IPS DF 6.9 (cell line): ENCODE measurements at places on chromosomes 12 and 14.

DNA sequence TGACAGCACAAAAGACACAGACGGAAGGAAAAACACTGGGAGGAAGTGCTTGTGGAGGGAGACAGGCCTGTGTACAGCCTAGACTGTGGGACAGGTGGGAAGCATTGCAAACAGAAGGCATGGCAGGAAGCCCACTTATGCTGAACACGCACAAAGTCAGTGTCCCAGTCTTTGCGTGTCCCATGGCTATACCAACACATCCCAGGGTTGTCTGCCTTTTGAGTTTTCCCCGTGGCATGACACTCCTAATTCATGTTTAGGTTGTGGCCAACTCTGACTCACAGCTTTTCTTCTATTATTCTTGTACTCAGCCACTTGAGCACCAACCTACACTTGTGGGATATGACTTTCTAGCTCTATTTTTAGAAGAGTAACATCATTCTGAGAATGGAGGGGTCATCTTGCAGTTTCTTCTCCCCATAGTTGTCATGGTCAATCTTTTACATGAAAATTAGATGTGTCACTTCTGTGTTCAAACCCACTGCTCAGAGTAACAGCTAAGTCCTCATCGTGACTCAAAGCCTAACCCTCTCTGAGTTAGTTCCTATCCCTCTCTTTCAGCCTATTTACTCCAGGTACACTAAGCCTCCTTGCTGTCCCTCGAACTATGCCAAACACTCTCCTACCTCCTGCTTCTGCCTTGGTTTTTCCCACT, 27.5 kb upstream of the JPH4 start:
- DNase-seq: no peak

DNA sequence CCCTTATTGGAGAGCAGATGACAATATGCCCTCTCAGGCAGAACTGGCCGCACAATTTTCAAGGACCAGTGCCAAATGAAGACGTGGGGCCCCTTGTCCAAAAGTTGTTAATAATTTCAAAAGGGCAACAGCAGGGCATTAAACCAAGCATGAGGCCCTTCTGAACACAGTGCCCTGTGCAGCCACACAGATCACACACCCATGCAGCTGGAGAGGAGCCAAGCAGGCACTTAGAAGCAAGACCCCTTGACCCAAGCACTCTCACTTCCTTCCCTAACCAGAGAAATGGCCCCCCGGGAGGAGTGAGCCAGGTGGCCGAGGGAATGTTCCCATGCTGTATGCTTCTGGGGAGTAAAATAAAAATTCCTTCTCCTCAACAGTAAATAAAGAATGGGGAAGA, 114.0 kb upstream of the TMPO start:
- DNase-seq: no peak

GRCh38 chr12:93846936-93847516, 169.9 kb downstream of the CRADD start:
- no peak for DNase-seq

- DNase-seq: no peak
Observed at GRCh38 chr12:116392061-116392460, 114.6 kb upstream of the MED13L start.

DNA sequence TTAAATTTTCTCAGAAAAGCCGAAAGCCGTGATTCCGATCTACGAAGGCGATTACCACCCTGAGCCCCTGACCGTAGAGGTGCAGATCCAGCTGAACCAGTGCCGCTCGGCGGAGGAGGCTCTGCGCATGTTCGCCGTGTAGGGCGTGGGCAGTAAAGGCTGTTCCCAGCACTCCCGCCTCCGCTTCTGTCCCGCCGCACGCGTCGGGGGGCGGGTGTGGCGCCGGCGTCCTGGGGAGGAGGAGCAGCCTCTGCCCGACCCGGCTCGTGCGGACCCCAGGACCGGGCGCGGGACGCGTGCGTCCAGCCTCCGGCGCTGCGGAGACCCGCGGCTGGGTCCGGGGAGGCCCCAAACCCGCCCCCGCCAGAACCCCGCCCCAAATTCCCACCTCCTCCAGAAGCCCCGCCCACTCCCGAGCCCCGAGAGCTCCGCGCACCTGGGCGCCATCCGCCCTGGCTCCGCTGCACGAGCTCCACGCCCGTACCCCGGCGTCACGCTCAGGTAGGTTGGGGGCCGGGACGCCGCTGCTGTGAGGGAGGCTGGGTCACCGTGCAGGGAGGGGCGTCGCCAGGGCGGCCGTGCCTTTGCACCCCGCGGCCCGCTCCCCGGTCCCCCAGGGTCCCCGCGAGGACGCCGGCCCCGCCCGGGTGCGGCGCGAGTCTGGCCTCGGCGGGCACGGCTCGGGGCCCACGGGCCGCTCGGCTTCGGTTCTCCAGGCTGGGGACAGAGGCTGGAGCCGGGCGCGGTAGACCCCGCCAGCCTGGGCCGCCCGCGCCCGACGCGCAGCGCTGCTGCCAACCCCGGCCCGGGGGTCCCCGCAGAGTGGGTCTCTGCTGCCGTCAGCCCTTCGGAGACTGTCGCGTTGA, at the start of gene B3GNT4:
Gene B3GNT4, plus strand, starts transcription at position 409 of the 866 bp plus-strand sequence. CDS start 910 bp downstream, outside the sequence.
- no peak for DNase-seq

- no peak for DNase-seq
Observed at GRCh38 chr12:57079821-57080220, 1.2 kb upstream of the NEMP1 start.

GRCh38 chr14:73786636-73787485, 64.8 kb upstream of the PTGR2 start:
- DNase-seq: no peak

DNA sequence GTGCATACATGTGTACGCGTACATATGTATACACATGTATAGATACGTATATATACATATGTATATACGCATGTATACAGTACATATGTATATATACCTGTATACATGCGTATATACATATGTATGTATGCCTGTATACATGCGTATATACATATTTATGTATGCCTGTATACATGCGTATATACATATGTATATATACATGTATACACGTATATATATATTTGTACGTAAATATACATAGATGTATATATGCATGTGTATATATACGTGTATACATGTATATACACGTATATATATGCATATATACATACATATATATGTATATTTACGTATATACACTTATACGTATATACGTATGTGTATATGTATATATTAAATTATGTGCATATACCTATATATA, 93.9 kb upstream of the ABCD2 start:
- no peak for DNase-seq

- DNase-seq: no peak
Observed at GRCh38 chr12:93762912-93763553, 85.9 kb downstream of the CRADD start.

GRCh38 chr12:27733052-27733656, 22.5 kb downstream of the MRPS35 start:
- DNase-seq: no peak

GRCh38 chr12:325906-326305, 63.2 kb downstream of the KDM5A start:
- no peak for DNase-seq

DNA sequence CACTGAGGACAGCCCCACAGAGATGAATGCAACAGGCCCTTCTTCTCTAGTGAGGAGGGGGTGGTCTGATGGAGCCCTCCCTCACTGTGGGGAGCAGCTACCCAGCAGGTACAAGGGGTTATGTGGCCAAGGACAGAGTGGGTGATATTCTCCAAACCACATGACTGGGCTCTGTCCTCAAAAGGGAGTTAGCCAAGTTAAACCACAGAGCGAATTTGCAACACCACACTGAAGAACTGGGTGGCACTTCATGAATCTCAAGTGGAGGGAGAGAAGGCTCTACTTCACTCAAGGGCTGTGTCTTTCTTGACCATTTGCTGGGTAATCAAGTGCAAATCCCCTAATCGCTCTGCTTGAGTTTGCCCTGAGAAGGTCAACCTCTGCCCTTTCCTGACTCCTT, 12.5 kb downstream of the GPR68 start:
- DNase-seq: no peak

GRCh38 chr12:53212931-53213330, 5.9 kb upstream of the ITGB7 start:
- no peak for DNase-seq

- no peak for DNase-seq
Observed at GRCh38 chr14:53054457-53054856, 98.7 kb downstream of the DDHD1 start.

DNA sequence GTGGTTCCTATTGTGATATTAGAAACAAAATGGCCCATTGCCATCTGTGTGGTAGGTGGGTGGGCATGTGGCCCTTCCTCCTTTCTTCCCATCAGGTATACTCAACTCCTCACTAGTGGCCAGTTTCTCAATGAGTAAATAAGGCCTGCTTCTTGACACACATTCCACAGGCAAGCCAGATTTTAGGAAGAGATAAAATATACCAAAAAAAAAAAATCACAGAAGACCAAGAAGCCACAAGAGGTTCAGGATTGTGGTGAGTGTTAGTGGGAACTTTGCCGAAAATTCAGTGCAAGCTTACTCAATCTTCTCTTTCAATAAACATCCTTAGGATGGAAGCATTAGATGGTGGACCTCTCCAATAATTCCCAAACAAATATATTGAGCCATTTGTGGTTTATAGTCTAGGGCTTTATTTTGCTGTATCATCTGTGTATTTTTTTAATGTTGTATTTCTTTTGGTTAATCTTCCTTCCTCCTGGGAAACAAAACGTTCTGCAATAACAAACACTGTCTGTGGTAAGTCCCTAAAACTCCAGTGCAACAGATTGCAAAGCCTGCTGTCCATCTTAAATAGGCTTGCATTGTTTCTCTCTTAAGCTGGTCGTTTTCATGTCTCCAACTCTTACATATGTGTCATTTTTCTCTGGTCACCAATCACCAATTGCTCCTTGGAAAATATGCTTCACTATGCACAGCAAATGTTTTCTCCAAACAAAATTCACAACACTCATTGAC, 289.9 kb upstream of the KITLG start:
- DNase-seq: no peak

DNA sequence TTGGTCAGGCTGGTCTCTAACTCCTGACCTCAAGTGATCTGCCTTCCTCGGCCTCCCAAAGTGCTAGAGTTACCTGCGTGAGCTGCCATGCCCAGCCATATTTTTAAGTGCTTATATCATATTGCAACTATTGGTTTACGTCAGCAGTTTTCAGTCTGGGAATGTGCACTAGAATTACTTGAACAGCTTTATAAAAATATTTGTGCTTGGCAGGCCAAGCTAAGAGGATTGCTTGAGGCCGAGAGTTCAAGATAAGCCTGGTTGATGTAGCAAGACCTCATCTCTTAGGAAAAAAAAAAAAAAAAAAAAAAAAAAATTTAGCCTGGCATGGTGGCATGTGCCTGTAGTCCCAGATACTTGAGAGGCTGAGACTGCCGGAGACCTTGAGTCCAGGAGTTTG, 17.1 kb downstream of the KIAA0586 start:
- no peak for DNase-seq

GRCh38 chr14:52551696-52552062, 626 bp downstream of the TXNDC16 start:
- DNase-seq: no peak

DNA sequence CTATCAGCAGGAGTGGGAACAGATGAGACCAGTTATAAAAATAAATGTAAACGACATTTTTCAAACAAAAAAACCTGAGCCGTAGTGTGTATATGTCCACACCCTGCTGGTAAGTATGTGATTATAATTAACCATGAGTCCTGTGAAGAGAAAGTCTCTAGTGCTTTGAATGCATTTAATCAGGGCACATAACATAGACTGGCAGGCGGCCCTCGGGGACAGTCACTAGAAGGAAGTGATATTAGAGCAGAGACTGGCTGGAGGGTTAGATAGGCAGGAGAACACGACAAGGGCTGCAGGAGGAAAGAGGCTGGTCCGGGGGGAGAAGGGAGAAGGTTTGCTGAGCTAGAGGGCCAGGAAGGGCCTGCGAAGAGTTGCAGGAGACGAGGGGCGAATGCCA, 23.8 kb upstream of the ELK3 start:
- DNase-seq: no peak

GRCh38 chr14:102419276-102419675, 56.5 kb downstream of the TECPR2 start:
- DNase-seq: no peak

GRCh38 chr12:87807086-87807485, 222.1 kb downstream of the C12orf50 start:
- no peak for DNase-seq

GRCh38 chr14:65290830-65291229, 121.7 kb upstream of the FUT8 start:
- DNase-seq: no peak

GRCh38 chr12:68303850-68304249, 28.3 kb downstream of the MDM1 start:
- no peak for DNase-seq

DNA sequence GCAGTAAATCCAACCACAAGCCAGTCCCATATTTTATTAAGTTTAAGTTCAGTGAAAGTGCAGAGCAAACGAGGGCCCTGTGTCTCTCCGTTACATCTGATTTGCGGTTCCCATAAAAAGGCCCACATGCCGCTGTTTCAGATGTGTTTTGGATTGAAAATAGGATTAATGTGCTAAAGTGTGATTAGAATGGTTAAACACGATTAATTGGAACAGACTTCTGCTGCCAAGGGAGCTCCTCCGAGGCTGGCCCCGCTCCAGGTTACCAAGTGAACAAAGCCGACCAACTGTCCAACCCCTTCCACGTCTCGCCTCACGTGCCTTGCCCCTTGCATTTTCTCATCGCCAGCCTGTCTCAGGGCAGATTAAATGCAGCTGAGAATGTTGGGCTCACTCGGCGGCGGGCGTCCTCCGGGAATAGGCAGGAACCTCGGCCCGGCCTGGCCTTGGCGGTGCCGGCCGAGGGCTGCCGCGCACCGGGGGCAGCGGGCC, 166.5 kb upstream of the GSC start:
- no peak for DNase-seq

- no peak for DNase-seq
Observed at GRCh38 chr12:43882578-43883178, 46.8 kb downstream of the TMEM117 start.

DNA sequence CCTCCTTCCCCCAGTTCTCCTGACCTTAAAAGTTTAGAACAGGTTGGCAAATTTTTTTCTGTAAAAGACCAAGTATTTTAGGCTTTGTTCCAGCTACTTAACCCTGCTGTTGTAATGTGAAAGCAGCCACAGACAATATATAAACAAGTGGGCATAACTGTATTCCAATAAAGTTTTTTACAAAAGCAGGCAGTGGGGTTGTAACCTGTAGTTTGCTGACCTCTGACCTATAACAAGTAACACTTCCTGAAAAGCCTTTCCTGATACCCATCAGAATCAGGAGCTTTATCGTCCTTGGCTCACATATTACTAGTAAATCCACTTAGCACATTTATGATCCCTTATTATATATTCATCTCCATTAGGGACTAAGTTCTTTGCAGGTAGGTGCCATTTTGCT, 13.1 kb upstream of the SMARCC2 start:
- DNase-seq: no peak

DNA sequence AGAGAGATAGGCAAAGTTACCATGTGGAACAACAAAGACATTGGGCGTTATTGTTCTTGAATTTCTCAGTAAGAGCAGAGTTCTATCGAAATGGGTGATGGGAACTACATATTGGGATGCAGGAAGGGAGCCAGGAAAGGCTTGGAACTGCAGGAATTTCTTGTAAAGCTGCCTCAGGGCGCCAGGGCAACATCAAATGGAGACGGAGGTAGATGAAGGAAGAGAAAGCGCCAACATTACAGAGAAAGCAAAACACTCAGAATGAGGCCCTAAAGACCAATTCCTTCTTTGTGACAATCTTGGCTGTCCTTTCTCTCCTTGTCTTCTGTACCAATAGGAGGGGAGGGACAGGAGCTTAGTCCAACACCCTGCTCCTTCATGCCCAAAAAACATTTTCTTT, 148.4 kb downstream of the RPAP3 start:
- DNase-seq: no peak
